Pancreas (tissue), 10 donors: ENCODE measurements at places on chromosomes 11 and 22. TPM values are rescaled to one million over a fixed set of nuclear protein-coding genes. Genes with fewer than 3 reads are reported as not detected.

Gene UBASH3B
- 5.8 TPM for total RNA-seq

Gene FIBIN
- total RNA-seq: 4.2 TPM

Gene B3GAT3
- total RNA-seq: 17.6 TPM

Gene MOGAT2
- total RNA-seq: not detected

Gene ZNF280B
- total RNA-seq: 1.0 TPM

Gene B3GAT1
- 0.25 TPM for total RNA-seq

Gene P2RY2
- total RNA-seq: 0.38 TPM

Gene LZTR1
- 22.9 TPM for total RNA-seq
